WTC11 (cell line): ENCODE measurements at places on chromosomes 1 and 21.
A peak's percentile ranks its signal among the peaks of the same experiment; 100 is the strongest.

DNA sequence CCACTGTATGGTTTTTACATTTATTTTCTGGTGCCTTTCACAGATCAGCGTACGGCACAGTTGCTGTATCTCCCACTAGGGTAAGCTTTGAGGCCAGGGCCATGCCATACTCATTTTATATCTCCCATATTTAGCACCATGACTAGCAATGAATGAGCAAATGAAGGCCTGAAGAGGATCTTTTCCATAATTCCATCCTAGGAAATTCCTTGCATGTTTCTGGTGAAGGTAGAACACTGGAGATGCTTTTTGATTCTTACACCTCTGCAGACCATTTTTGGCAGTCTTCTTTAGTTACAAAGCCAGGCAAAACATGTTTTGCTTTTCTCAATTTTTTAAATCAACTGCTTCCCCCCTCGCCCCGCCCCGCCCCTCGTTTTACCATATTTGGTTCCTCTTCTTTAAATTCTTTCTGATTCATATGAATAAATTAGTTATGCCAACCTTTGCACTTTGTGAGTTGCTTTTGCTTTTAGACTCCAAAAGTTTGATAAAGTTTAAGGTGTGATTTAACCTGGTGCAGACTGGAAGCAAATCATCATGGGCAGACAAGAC is 78.9 kb upstream of the AK4 start:
- H3K4me3 ChIP-seq, result peak overlapping the region; percentile 94
- H3K27ac ChIP-seq, result peak overlapping the region; percentile 81
- H3K36me3 ChIP-seq, result peaks cover 4% of the 10 kb centered on the region
- no peaks in the 10 kb centered on the region for H3K27me3 ChIP-seq
- DNase-seq, result no peak

DNA sequence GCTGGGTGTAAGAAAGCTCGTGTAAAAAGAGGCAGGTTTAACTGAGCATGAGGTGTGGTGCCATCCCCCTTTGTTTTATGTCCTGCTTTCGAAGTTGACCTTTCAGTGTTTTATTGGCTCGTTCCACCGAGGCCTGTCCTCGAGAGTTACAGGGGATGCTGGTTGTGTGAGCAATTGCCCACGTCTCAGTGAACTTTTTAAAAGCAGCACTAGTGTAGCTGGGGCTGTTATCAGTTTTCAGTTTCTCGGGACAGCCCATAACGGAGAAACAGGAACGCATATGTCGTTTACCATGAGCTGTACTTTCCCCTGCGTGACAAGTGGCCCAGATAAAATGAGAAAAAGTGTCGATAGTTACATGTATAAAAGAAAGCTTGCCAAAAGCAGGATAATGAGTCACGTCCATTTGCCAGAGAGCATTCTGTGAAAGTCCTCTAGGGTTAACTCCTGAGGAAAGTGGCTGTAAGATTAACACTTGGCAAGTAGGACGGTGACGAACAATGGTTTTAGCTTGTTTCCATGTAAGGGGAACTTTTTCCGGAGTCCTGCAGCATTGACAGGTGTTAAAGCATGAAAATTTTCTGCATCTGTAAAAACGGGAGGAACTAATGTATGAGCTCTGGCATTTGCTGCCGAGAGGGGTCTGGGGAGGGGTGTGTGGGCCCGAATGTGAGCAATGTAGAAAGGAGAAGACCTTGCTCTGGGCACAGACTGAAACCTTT is 7.8 kb upstream of the LRRC47 start:
- no peaks in the 10 kb centered on the region for H3K4me1 ChIP-seq
- H3K27ac ChIP-seq, result no peak overlapping the region
- DNase-seq, result no peak
- H3K4me3 ChIP-seq, result no peak overlapping the region

DNA sequence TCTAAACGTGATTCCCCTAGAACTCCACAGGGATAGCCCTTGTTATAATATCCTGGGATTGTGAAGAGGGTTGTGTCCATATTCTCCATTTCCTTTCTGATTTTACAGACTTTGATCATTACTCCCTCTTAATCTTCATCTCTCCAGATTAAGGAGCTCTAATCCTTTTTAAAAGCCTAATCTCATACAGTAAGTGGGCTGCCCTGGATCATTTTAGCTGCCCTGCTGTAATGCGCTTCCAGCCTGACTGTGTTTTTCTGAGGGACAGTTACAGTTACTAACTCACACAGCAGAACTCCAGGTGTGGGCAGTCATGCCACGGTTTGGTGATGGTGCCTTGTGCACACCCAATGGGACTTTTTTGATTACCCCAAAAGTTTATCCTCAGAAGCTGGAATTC is 33.5 kb downstream of the PROX1 start:
- H3K36me3 ChIP-seq, result no peaks in the 10 kb centered on the region
- peaks cover 30% of the 10 kb centered on the region for H3K4me1 ChIP-seq
- no peaks in the 10 kb centered on the region for H3K27me3 ChIP-seq
- no peak for DNase-seq
- H3K4me3 ChIP-seq, result no peak overlapping the region

GRCh38 chr1:67339623-67340343 is 32.1 kb downstream of the IL12RB2 start:
- no peak overlapping the region for H3K27ac ChIP-seq
- no peaks in the 10 kb centered on the region for H3K36me3 ChIP-seq
- H3K4me3 ChIP-seq, result no peak overlapping the region
- H3K4me1 ChIP-seq, result peaks cover 53% of the 10 kb centered on the region
- peaks cover 31% of the 10 kb centered on the region for H3K27me3 ChIP-seq

GRCh38 chr1:236835491-236835890 is 40.4 kb downstream of the MTR start:
- peaks cover 44% of the 10 kb centered on the region for H3K36me3 ChIP-seq
- H3K27ac ChIP-seq, result no peak overlapping the region
- no peaks in the 10 kb centered on the region for H3K27me3 ChIP-seq

- no peak overlapping the region for H3K27ac ChIP-seq
- peaks cover 8% of the 10 kb centered on the region for H3K4me1 ChIP-seq
- no peaks in the 10 kb centered on the region for H3K36me3 ChIP-seq
- no peaks in the 10 kb centered on the region for H3K27me3 ChIP-seq
- no peak overlapping the region for H3K4me3 ChIP-seq
- DNase-seq, result peak; percentile 72
Measured at GRCh38 chr21:31991356-31992331, 118.8 kb downstream of the HUNK start.

GRCh38 chr1:231969076-231969475 is 342.5 kb downstream of the DISC1 start:
- no peaks in the 10 kb centered on the region for H3K27me3 ChIP-seq
- peaks cover 7% of the 10 kb centered on the region for H3K4me1 ChIP-seq
- no peak for DNase-seq

- H3K4me3 ChIP-seq, result no peak overlapping the region
- peaks cover 23% of the 10 kb centered on the region for H3K4me1 ChIP-seq
- H3K27me3 ChIP-seq, result no peaks in the 10 kb centered on the region
- DNase-seq, result no peak
Measured at GRCh38 chr1:24696756-24697330, 48.4 kb upstream of the CLIC4 start.

DNA sequence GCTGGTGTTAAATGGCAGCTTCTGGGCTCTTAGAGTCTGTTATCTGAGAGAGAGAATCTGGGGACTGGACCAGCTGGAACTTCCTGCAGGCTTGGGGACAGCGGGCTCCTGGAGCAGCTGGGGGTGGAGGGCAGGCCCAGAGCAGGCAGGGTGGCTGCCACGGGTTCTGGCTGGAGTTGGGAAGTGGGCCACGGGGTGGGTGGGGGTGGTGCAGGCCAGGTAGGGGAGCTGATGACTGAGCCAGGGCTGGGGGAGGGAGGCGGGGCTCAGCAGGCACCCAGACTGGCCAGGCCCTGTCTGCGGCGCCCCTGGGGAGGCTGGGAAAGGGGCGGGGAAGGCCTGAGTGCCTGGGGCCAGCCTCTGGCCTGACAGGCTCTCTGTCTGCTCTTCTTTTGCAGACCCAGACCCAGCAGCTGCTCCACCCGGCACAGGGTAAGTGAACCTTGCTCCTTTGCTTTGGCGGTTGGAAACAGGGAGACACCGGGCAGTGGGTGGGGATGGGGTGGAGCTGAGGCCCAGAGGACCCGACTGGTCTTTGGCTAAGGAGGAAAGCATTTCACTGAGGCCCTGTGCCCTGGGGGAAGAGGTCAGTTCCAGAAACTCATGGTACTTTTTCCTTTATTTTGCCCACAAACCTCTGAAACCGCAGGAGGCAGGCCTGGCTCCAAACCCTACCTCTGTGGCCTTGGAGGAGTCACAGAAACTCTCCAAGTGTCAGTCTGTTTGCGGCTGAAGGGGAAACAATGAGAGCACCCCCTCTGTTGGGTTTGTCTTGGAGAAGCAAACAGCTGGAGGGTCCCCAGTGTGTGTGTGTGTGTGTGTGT is 48.8 kb downstream of the ARHGEF10L start:
- H3K4me3 ChIP-seq, result no peak overlapping the region
- peak; percentile 56 for DNase-seq
- no peaks in the 10 kb centered on the region for H3K27me3 ChIP-seq
- peak overlapping the region; percentile 89 for H3K27ac ChIP-seq

- no peak overlapping the region for H3K27ac ChIP-seq
- H3K27me3 ChIP-seq, result no peaks in the 10 kb centered on the region
- no peaks in the 10 kb centered on the region for H3K36me3 ChIP-seq
- H3K4me1 ChIP-seq, result peaks cover 17% of the 10 kb centered on the region
Measured at GRCh38 chr21:32483293-32483595, 70.7 kb downstream of the EVA1C start.

- peaks cover 19% of the 10 kb centered on the region for H3K27me3 ChIP-seq
- H3K27ac ChIP-seq, result no peak overlapping the region
- H3K36me3 ChIP-seq, result no peaks in the 10 kb centered on the region
- H3K4me3 ChIP-seq, result no peak overlapping the region
- DNase-seq, result no peak
Measured at GRCh38 chr1:223109581-223110026, 33.4 kb downstream of the TLR5 start.

- DNase-seq, result no peak
- H3K4me3 ChIP-seq, result no peak overlapping the region
- H3K36me3 ChIP-seq, result no peaks in the 10 kb centered on the region
- no peak overlapping the region for H3K27ac ChIP-seq
Measured at GRCh38 chr1:169161496-169162194, 55.2 kb downstream of the ATP1B1 start.

DNA sequence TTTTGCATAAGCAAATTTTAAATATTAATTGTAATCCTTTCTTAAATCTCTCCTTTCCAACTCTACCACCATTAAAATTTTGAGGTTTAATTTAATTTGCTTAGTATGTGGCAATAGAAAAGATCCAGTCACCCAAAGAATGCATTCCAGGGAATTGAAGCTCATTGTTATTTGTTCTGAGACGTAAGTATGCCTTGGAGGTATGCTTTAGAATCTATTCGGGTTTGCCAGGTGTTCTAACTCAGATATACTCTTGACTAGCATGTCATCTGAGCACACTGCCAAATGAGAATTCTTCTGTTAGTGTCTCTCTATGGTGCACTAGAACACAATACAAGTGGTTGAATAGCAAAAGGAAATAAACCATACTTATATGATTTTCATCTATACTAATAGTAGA is 813.6 kb upstream of the ADGRL2 start:
- H3K36me3 ChIP-seq, result no peaks in the 10 kb centered on the region
- no peaks in the 10 kb centered on the region for H3K27me3 ChIP-seq
- DNase-seq, result no peak
- peaks cover 24% of the 10 kb centered on the region for H3K4me1 ChIP-seq
- H3K27ac ChIP-seq, result no peak overlapping the region
- no peak overlapping the region for H3K4me3 ChIP-seq

DNA sequence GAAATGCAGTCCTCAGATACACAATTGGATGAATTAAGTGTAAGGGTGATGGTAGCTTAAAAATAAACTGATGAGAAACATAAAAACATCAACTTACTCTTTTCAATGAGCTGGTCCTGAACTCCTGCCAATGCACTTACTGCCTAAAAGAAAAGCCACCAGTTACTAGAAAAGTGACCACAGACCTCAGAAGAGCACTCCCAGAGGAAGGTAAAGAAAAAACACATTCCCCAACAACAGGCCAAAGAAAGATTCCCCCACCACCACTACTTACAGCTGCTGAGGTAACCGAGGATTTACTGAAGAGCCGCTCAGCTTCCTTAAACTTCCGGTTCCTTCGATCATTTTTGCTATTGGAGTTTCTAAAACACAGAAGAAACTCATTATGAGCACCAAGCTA is 5.4 kb downstream of the MEAF6 start:
- peaks cover 35% of the 10 kb centered on the region for H3K36me3 ChIP-seq
- no peak overlapping the region for H3K27ac ChIP-seq
- peaks cover 5% of the 10 kb centered on the region for H3K4me1 ChIP-seq
- no peak overlapping the region for H3K4me3 ChIP-seq

DNA sequence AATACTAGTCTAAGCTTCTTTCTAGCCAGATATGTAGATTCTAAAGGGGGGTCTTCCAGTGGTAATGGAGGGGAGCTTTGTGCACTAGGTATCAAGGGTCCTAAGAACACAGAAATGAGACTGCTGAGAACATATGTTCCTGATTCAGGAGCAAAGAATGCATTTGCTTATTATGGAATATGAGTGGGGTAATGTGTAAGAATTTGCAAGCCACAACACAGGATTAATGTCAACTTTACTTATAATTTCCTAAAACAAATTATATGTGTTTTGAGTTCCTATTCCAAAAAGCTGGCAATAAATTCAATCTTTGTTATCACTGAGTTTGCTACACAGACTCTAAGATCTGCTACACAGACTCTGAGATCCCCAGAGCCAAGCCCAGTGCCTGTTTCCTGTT is 357.0 kb upstream of the PTBP2 start:
- no peak overlapping the region for H3K4me3 ChIP-seq
- H3K4me1 ChIP-seq, result no peaks in the 10 kb centered on the region
- DNase-seq, result no peak
- H3K27ac ChIP-seq, result no peak overlapping the region

DNA sequence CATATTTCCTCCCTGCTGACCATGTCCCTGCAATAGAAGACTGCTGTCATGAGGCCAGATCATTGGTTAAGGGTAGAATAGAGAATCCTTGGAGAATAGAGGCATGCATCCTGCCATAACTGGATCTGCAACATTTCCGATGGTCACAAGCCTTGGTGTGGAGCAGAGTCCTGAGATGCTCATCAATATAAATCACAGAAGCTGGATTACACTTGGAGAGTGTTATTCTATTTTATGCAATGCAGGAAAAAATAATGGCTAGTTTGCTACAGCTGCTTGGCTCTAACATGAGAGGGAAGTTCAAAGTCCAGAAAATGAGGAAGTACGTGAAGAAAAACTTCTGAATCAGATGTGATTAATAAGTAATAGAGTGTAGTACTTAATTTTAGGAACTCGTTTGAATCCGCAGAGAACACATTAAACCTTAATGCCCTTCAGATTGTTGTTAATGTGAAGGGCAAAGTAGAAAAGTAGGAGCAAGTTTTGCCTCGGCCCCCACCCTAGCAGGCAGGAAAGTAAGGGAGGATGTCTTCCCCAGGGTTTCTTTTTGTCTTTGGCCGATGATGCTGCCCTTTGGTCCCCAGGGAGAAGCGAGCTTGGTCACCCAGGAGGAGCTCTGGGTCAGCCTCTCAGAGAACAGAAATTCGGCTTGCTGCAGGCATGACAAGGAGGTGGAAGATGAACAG is 59.5 kb downstream of the KCNK1 start:
- H3K27ac ChIP-seq, result no peak overlapping the region
- no peak for DNase-seq
- peaks cover 56% of the 10 kb centered on the region for H3K36me3 ChIP-seq

- H3K4me3 ChIP-seq, result no peak overlapping the region
- H3K36me3 ChIP-seq, result peaks cover 4% of the 10 kb centered on the region; the same call in 1 of the 2 replicates
- peak overlapping the region; percentile 46 for H3K27ac ChIP-seq
- H3K4me1 ChIP-seq, result peaks cover 58% of the 10 kb centered on the region
- DNase-seq, result no peak
- H3K27me3 ChIP-seq, result no peaks in the 10 kb centered on the region
Measured at GRCh38 chr1:31926853-31927660, 11.1 kb downstream of the PTP4A2 start.
